NCI-H460 (cell line): ENCODE measurements at places on chromosomes 7 and 10.

- no peak for DNase-seq
Measured at GRCh38 chr10:132061465-132061864, 4.3 kb upstream of the JAKMIP3 start.

DNA sequence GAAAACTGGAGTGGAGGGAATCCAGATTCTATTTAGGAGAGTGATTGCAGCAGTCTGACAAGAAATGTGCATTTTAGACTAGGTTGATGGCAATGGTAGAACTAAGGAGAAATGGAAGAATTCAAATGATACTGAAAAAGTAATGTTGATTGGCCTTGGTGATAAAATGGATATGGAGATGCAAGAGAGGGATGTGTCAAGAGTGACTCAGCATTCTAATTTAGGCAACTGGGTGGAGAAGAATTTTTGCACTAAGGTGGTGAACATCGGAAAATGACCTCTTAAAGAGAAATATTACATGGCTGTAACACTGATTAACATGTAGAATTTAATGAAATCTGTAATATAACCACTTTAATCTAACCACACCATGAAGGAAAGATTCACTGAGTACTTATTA lies 806.5 kb downstream of the PHTF2 start:
- no peak for DNase-seq

DNA sequence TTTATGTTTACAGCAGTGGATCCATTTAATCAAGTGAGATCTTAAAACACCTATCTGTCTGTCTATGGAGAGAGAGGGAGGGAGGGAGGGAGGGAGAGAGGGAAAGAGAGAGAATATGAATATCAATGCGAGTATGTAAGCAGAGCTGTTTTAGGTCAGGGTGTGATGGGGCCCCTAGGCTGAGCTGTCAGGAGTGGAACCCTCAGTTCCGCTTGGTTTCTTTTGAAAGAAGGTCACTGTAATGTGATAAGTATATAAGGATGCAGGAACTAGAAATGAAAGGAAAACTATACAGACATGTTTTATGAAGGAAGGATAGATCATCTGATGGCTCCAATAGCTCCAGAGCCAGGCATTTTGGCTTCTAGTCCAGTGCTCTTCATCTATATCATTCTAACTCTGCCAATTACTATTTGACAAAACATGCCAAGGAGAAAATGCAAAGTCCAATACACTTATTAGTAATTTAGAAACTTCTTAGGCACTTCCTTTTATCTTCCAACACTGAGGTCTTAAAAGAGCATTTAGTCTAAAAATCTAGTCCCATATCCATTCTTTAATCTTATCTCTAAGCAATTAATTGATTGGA lies 70.3 kb downstream of the NRCAM start:
- no peak for DNase-seq

GRCh38 chr10:69786791-69787190 lies 14.9 kb upstream of the COL13A1 start:
- no peak for DNase-seq

DNA sequence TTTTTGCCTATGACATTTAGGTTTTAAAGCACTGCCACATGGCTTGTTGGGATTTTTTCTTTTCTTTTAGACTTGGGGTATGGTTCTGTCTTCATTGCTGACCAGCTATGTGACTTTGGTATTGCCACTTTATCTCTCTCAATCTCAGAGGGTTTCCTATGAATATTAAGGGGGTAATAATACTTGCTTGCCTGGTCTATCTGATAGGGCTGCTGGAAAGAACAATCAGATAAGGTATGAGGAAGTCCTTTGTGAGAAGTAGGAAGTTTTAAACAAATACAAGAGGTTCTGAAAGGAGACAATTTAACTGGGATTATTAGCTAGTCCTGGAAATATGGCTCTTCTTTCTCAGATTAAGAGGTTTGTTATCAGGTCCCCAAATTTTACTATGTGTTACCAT lies 80.8 kb downstream of the ZNF92 start:
- no peak for DNase-seq

DNA sequence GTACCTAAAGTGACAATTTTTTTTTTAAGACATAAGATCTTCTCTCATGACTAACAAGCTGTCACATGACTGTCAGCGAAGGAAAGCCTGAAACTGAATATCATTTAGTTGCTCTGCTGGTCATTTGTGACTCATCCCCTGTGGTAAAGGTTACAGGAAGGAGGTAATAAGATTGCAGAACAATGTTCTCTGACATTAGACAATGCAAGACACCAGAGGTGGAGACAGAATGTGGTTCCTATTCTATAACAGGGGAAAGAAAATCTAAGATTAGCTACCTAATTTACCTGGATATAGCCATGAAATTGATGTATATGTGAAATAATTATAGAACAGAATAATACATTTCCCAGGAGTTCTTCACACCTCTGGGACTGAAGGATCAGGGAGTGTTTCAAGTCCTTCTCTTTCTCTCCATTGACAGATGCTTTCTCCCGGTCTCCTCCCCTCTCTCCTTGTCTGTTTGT lies 47.7 kb downstream of the LRGUK start:
- DNase-seq: peak; percentile 55

GRCh38 chr7:20896996-20897395 lies 110.3 kb upstream of the SP8 start:
- DNase-seq: no peak

GRCh38 chr10:5503477-5503835 lies 4.1 kb upstream of the CALML5 start:
- DNase-seq: no peak

DNA sequence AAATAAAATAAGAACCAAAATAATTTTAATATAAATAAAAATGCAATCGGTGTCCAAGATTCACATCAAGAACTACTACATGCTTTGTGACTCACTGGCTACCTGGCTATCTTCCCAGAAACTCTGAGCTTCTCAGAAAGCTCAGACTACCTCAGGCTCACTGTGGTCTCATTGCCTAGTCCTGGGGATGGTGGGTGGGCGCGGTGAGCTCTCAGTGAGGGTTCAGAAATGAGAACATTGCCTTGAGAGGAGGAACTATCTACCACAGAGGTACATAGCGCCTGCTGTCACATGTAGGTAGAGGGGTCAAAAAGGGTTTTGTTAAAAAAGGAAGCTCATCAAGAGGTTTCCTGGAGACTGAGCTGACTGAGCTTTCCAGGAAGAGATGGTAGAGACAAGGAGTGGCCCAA lies 108.0 kb downstream of the WDFY4 start:
- no peak for DNase-seq

DNA sequence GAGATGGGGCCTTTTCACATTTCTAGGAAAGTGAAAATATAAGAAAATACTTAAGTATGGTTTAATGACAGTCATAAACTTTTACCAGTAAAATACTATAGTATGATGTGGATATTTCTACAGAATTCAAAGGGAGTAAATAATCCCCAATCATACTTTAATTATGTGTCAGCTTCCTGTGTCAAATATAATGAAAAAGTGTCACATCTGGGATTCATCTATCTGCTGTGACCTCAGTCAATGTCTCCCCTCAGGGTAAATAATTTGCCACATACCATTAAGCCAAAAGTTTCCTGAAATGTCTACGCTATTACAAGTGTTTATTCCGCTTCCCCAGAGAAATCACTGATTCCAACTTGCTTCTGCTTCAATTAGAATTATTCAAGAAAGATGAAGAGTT lies 110.5 kb downstream of the ITGA8 start:
- DNase-seq: no peak

GRCh38 chr10:120996456-120997034 lies 145.4 kb downstream of the WDR11 start:
- no peak for DNase-seq

- no peak for DNase-seq
Measured at GRCh38 chr7:24075426-24075810, 208.6 kb upstream of the NPY start.

DNA sequence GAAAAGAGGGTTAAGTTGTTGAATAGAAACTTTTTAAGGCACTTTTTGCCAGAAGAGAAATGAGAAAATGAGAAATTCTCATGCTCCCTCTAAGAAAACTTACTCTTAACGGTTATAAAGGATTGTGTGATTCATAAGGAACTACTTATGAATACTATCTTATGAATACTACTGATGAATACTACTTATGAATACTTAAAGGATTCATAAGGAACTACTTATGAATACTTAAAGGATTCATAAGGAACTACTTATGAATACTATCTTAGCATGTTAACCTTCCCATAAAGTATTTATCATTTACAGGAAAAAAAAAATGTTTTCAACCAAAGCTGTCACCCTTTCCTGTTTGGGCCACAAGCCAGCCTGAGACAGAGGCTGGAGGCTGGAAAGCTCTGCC lies 53.1 kb upstream of the UCN3 start:
- DNase-seq: no peak

DNA sequence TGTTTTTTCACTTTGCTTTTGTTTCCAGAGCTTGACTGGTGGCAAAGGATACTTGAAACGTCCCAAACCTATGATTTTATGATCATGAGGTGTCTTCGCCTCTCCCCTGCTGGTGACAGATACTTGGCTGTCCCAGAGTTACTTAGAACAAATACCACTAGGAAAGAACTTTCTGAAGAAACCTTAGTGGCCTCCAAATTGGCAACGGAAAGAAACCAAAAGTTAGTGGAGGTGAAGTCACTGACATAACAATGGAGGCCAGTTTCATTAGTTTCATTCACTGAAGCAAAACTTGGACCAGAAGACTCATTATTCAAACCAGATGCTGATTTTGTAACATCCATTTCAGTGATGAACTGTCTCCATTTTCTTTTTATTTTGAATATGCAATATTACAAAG lies 68.6 kb downstream of the JAZF1 start:
- DNase-seq: no peak

GRCh38 chr10:77267703-77268675 lies 369.6 kb downstream of the KCNMA1 start:
- no peak for DNase-seq

DNA sequence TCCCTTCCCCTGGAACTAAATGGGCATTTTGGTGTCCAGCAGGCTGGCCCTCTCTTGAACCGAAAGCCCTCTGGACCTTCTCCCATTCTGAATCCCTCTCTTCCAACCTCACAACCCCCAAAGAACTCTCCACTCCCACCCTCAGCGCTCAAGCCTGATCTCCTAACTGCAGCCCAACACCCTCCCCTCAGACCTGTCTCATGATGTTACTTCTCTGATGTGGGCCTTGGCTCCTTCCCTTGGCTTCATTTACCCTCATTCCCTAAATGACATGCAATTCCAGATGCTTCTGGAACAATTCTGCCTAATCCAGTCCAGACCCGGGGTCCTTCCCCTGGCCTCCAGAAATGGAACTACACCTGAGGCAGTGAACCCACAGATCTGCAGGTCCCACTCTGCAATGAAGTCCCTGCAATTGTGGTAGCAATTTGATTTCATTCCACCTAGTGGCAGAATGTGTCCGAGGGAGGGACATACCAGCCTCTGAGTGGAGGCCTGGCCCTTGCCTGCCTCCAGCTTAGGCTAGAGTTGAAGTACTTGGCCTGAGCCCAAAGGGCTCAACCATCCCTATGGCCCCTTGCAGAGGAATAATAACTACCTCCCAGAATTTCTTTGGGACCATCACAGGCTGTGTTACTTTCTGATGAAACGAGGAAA lies 4.1 kb upstream of the CEP41 start:
- no peak for DNase-seq

- no peak for DNase-seq
Measured at GRCh38 chr10:85635650-85636049, 730.9 kb downstream of the GRID1 start.

DNA sequence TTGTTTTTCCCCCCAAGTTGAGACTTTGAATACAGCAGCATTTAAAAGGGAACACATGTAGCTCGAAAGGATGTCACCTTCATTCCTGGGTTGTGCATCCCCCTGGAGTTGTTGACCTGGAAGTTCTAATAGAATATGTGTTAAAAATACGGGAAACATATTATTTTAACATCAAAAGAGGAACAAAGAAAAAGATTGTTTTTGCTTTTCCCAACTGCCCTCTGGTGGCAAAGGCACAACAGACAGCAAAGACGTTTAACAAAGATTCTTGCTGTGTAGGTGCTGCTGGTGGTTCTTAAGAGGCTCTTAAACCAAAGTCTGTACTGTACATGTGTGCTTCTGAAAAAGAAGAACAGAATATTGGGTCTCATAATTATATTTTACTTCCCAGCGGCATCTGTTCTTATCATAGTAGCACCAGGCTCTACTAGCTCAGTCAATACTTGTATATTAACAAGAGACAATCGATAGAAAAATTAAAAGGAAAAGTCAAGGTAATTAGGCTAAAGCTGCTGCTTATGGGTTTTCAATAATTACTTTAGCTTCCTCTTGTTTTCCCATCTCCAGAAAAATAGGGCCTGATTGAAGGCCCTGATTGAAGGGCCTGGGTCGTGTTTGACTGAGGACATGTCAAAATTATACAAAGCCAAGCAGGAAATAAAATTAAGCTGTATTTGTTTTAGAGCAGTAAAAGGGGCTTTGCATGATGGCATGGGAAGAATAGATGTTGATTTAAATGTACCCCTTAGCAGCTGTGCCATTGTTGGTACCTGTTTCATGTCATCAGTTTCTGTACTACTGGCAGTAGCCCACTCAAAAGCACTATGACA lies 384.2 kb upstream of the LRGUK start:
- DNase-seq: peak; percentile 35

- no peak for DNase-seq
Measured at GRCh38 chr7:114835303-114835702, 86.6 kb upstream of the MDFIC start.

- no peak for DNase-seq
Measured at GRCh38 chr10:53598914-53599313, 826.3 kb upstream of the MBL2 start.

DNA sequence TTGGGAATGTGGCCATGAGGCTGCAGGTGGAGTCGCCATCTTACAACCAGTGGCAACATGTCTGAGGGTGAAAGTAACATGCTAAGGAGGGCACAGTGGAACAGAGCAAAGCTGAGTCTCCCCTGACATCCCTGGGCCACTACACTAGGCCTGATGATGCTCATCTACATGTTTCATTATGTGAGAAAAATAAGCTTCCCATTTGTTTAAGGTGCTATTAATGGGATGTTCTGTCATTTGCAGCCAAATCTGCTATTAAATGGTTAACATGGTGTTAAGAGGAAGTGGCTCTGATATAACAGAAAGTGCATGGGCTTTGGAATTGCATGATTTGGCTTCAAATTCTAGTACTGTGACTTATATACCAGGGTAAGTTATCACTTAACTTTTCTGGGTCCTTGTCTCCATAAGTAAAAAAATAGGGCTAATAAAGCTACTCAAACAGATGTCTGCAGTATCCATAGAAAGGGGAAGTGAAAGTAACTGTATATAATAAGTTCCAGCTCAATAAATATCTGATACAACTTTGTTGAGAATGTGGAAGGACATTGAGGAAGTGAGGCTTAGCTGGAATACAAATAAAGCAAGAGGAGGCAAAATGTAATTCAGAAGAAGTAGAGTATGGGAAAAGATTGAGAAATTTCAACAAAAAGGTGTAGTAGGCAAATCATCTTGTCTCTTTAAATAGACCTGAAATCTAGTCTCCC lies 158.9 kb downstream of the RTKN2 start:
- no peak for DNase-seq
